ENCODE measurements at places on chromosomes 16 and 17. TPM values are rescaled to one million over a fixed set of nuclear protein-coding genes. Genes with fewer than 3 reads are reported as not detected.
A peak's percentile ranks its signal among the peaks of the same experiment; 100 is the strongest.

C1QL1 gene
- 0.40 TPM for total RNA-seq

ATP2C2 gene
- not detected for total RNA-seq

DNA sequence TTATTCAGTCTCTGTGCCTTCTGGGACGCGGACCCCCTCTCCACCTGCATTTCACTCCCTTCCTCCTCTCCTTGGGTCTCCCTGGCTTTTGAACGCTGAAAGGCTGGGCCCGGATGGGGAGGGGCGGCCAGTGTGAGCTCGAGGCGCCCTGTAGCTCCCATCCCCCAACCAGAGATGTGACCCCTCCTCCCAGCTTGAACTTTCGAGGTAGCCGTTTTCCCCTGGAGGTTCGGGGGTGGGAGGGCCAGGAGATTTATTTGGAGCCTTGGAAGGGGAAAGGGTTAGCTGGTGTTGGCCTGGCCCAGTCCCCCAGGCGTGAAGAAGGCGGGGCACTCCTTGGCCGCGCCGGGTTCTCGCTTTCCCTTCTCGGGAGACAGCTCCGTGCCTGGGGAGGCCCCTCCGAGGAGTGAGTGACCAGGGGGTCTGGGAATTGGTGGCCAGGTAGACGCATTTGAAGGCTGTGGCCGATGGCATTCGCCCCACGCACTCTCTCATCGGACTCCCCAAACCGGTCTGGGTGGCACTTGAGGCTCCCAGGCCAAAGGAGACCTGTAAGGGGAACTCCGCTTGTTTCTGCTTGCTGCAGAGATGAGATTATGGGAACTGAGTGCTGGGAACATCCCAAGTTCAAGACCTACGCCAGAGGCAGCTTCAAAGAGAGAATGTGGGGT, 942 bp downstream of the LDAF1 start:
- peak; percentile 25 for DNase-seq

LRRC36 gene
- total RNA-seq = 0.64 TPM

TBC1D3I gene
- not detected for total RNA-seq

TP53TG3C gene
- not detected for total RNA-seq

DNA sequence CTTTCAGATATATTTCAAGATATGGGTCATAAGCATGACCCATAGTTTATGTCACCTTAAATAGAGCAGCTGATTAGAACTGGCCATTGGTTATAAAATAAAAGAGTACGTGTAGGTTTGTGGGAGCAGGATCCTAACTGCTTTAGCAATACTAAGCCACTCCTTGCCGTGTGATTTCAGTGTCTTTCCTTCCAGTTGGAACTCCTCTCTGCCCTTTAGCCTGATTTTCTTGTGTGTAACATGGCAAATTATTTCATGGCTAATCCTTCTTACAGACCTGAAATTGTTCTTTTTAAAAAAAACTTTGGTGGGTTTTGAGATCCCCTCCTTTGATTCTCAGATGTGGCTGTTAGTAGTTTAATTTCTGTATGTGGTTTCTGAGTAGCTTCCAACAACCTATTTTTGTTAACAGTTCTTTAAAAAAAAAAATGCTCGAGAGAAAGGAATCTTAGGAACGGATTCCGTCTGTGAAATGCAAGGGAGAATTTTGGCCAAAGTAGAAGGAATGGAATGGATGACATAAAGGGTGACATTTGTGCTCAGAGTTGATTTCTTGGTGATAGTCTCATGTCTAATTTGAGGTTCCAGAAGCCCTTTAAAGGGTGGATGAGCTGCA, 39.9 kb downstream of the DHRS7B start:
- no peak for DNase-seq

KIF18B gene
- total RNA-seq = 54.9 TPM

DNA sequence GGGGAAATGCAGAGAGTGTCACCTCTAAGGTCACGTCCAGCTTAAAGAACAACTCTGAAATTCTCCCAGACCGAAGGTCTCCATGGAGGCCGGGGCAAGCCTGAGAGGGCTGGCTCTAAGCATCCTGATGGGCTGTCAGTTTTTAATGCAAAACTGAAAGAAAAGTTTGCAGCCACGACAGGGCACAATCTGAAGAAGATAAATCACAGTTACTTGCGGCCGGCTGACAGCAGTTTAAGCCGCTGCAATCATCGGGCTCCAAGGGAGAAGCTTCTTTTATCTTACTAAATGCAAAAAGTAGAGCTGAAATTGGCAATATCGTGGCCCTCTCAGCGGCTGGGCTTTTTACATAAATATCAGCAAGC, 168.8 kb downstream of the CYLD start:
- no peak for DNase-seq

- peak; percentile 44 for DNase-seq
These were observed 32.6 kb upstream of the CBFA2T3 start for GRCh38 chr16:89009343-89010209.

DNA sequence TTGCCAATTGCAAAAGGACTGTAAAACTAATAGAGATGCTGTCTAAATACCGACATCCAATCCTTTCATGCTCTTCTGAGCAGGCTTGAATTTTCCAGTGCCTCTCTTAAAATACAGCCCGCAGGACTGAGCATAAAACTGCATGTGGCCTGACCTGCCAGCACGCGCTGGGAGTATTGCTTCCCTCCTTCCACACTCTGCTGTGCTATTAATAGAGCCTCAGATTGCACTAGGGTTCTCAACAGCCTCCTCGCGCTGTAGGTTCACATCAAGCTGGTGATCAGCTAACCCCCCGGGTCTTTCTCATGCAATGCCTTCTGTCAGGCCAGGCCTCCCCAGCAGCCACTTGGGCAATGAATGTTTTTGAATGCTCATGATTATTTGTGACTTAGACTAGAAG, 14.2 kb upstream of the MSI2 start:
- no peak for DNase-seq

PERCC1 gene
- total RNA-seq = 0.31 TPM

BRICD5 gene
- total RNA-seq = 2.6 TPM

GRCh38 chr16:8886593-8887430, 4.7 kb downstream of the LITAFD start:
- DNase-seq = no peak

PYY gene
- not detected for total RNA-seq

GRCh38 chr17:31598921-31599571, 207.6 kb downstream of the RAB11FIP4 start:
- no peak for DNase-seq
